Activated CD8-positive, alpha-beta T cell treated with anti-CD3 and anti-CD28 coated beads, Interleukin-2, amount 10 ng/mL, durations not matched to agents 7 days and 5 days (primary cell): ENCODE measurements at places on chromosomes 1 and 21. TPM values are rescaled to one million over a fixed set of nuclear protein-coding genes. Genes with fewer than 3 reads are reported as not detected.
A peak's percentile ranks its signal among the peaks of the same experiment; 100 is the strongest.

GRCh38 chr1:214537219-214537618, 14.2 kb downstream of the PTPN14 start:
- DNase-seq: no peak

OR2L13 gene
- total RNA-seq: not detected

DNA sequence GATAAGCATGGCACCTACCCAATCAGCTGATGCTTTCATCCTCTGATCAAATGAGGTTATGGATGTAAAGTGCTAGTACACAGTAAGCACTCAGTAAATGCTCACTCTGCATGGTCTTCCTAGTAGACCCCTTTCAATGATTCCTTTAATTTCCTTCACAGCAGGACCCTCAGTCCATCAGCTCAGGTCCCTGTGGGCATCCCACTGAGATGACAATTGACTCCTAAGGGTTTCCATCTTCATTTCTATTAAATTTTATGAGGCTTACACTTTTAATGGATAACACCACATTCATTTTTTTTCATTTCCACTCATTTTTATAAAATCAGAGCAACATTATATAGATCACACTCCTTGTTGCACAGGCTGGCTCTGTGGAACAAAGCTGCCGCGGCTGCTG, 12.8 kb downstream of the RHOU start:
- no peak for DNase-seq

CHTOP gene
- total RNA-seq: 81.9 TPM

OR2M7 gene
- total RNA-seq: not detected

DNA sequence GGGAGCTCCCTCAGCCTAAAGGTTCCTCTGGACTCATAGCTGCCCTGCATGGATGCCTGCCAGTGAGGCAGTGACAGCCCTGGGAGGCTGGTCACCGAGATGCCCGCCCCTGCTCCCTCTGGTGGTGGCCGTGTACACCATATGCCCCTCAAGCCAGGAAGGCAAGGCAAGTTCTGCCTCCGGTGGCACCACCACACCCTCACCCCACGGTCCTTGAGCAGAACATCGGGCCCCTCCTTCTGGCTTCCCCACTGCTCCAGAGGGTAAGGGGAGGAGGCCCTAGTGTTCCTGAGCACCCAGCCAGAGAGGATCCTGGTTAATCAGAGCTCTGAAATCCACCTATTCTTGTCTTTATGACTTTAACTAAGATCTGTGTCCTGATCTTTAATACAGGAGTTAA, 1.5 kb upstream of the S100A14 start:
- peak; percentile 86 for DNase-seq

RIMKLA gene
- total RNA-seq: 2.5 TPM

DNA sequence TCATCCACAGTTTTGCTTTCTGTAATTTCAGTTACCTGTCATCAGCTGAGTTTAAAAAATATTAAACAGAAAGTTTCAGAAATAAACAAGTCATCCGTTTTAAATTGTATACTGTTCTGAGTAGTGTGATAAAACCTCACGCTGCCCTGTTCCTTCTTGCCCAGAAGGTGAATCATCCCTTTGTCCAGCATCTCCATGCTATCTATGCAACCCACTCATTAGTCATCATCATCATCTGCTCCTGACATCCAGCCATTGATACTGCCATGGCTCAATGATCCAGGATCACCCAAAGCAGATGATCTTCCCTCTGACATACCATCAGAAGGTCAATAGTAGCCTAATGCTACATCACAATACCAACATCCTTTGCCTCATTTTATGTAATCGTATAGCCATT, 198.3 kb downstream of the SLC44A5 start:
- no peak for DNase-seq
